ENCODE measurements at places on chromosomes 16 and 17.

DNA sequence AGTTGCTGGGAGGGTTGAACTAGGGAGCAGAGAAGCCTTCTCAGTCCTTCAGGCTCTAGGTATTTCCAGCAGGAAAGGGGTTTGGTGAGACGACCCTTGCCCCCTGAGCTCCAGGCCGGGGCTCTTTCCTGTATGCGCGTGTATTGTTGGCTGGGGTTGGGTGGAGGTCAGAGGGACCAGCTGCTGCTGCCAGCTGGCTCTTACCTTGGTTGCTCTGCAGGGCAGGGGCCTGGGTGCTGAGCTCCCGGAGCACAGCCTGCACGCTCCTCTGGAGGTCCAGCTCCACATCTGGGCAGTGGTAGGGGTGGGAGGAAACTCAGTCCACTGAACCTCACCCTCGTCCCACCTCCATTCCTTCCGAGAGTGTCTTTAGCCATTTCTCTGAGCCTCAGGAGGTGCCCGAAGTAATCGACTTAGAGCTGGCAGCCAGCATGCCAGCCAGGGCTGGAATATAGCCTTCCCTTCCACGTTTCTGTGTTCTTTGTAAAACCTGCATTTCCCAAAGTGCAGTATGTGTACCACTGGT lies 28.0 kb downstream of the PIK3R6 start:
- DNase-seq, result no peak

GRCh38 chr16:57611706-57612105 lies 16.7 kb upstream of the ADGRG1 start:
- no peak for DNase-seq

- DNase-seq, result no peak
Observed at GRCh38 chr17:51434434-51435170, 174.3 kb downstream of the UTP18 start.

- no peak for DNase-seq
Observed at GRCh38 chr17:49508061-49508865, 13.2 kb downstream of the NGFR start.

DNA sequence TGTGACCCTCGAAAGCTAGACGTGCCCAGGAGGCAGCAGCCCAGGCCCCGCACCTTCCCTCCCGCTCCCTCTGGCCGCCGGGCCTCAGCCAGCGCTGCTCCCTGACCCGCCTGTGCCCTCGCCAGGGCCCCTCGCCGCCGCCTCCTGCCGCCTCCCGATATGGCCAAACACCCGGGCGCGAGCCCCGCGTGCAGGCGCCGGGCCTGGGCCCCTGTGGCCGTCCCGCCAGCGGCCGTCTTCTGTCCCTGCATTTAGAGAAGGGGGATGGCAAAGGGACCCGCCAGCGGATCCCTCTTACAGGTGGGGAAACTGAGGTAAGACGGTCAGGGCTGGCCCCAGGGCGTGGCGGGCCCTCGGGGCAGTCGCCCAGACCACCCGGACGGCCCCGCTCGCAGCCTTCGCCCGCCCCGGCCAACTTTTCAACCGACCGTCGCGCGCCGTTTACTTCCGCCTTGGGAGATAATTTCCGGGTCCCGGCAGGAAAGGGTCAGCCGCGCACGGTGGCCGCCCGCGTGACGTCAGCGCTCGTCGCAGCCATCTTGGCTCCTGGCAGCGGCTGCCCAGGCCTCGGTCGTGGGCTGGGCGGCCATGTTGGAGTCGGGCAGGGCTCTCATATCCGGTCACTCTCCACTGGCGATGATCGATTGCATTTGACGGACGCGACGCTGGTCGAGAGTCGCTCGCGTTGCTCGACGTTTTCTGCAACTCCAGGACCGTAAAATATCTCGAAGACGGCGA lies 7.0 kb upstream of the GNG13 start:
- peak; percentile 96 for DNase-seq

DNA sequence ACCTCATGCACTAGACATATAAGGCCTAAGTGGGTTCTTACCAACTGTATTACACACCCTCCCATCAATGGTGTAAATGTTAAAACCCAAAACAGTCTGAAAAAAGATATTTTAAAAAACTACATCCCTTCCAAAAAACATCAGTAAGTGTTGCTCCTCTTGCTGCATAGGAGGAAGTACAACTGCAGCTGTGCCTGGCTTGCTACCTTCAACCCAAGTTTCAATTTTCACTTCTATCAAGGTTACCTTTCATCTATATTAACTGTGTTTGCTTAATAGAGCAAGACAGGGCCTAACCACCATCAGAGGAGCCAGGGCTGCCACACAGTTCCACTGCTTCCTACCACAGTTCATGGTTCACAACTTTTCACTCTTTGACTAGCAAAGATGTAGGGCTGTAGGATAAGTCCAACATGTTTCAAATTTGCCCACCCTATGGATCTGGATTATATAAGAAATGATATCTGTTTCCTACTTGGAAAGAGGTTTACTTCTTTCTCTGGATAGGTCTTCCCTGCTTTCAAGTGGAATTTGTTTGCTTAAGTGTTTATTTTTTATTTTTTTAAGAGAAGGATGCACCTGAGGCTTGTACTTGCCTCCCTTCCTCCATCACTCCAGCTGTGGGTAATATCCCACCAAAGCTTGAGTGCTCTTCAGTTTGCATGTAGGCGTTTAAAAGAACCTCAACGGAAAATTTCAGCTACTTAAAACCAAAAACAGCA lies 56.7 kb downstream of the GRB7 start:
- DNase-seq, result peak; percentile 86

DNA sequence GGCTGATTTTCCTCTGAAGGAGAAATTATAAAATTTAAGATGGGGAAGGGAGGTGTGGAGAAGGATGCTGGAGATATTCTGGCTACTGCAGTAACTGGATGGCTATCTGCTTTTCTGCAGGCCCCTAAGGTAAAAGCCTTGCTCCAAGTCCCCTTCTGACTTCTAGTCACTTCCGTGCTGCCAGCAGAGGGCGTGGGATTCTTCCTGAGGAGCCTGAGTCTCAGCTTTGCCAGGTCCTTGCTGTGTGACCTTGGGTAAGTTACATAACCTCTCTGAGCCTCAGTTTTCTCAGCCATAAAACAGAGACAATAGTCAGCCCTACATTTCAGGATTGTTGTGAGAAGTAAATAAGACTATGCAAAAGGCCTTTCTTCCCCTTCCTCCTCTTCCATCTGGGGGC lies 24.3 kb upstream of the TMEM220 start:
- peak; percentile 78 for DNase-seq

DNA sequence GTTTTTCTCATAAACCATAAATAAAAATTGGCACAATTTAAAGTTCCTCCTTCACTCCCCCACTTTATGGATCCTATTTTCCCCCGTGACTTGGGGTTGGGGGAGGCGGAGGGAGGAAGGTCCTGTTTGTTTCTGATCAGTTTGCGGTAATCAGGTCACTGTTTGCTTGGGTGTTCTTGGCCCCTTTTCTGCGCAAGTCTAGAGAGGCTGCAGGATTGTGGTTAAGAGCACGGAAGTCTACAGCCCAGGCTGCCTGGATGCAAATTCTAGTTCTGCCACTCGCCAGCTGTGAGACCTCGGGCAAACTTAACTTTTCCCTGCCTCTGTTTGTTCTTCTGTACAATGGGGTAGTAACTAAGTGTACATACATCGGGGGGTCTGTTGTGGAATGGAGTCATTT lies 12.1 kb downstream of the ATP2C2 start:
- peak; percentile 44 for DNase-seq

- no peak for DNase-seq
Observed at GRCh38 chr16:78866521-78866920, 734.0 kb downstream of the MAF start.

GRCh38 chr17:73571511-73572130 lies 72.6 kb downstream of the SDK2 start:
- DNase-seq, result no peak

DNA sequence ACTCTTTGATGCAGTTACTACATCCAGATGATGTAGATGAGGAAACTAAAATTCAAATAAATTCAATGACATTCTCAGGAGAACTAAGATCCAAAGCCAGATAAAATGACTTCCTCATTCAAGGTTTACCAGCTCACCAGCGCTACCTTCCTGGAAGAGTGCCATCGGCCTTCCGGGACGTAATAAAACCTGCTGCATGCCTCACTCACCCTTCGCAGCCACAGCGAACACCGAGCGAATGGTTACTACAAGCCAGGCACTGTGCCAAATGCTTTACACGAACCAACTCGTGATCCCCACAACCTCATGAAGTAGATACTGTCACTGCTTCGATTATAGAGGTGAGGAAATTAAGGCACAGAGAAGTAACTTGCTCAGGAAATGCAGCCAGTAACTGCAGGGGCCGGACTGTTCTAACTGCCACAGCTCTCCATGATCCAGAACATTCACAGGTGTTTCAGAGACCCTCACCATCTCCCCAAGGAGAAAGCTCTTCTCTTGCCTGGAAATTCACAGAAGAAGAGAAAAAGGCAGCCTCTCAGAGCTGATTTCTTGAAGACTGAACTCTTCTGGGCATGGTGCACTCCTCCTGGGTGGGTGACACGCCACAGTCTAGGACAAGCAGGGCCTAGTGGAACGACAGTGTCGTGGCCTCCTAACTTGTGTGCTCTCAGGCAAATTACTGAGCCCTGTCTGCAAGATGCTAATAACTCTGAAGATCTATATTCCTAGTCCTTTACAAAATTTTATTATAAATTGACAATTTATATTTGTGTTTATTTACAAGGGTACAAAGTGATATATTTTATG lies 46.8 kb downstream of the HIC1 start:
- no peak for DNase-seq

DNA sequence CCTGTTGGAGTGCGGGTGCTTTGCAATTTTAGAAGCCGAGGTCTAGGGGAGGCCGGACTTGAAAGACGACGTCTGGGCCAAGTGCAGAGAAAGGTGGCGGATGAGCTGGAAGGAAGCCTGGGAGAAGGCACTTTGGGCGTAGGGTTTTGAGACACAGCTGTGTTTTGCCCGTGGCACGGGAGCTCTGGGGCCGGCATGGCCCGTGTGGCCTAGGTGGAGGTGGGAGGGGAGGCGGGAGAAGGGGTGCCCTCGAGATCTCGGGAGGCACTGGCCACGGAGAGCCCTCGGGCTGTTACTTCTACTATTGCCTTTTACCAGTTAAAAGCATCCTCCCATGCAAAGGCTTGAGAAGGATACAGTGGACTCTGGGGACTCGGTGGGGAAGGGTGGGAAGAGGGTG lies 161.9 kb downstream of the FOXL1 start:
- DNase-seq, result no peak

DNA sequence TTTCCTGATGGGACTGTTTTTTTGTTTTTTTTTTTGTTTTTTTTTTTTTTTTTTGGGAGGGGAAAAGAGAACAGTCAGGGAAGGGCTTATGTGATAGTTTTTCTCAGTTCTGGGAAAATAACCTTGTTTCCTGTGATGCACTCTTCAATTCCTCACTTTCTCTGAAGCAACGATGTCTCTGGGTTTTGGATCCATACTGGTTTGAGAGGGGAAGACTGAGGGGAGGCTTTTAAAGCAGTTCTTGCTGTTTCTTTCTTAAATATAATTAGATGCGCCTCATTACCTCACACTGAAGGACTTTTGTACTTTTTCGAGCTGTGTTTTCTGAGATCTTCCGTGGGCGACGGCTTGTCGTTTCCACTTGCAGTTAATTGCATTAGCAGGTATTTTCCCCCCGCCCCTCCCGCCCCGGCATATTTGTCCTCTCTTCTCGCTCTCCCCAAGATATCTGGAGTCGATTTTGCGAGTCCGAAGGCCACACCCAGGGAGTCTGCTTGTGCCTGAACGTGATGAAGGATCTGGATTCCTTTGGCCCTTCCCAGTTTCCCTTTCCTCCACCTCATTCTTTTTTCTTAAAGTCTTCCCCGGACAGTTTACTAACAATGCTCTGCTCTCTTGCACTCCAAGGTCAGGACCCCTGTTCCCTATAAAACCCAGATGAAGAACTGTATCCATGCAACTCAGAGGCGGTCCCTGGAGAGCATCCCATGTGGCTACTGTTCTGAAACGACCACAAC lies 125.2 kb upstream of the ZFHX3 start:
- DNase-seq, result no peak

DNA sequence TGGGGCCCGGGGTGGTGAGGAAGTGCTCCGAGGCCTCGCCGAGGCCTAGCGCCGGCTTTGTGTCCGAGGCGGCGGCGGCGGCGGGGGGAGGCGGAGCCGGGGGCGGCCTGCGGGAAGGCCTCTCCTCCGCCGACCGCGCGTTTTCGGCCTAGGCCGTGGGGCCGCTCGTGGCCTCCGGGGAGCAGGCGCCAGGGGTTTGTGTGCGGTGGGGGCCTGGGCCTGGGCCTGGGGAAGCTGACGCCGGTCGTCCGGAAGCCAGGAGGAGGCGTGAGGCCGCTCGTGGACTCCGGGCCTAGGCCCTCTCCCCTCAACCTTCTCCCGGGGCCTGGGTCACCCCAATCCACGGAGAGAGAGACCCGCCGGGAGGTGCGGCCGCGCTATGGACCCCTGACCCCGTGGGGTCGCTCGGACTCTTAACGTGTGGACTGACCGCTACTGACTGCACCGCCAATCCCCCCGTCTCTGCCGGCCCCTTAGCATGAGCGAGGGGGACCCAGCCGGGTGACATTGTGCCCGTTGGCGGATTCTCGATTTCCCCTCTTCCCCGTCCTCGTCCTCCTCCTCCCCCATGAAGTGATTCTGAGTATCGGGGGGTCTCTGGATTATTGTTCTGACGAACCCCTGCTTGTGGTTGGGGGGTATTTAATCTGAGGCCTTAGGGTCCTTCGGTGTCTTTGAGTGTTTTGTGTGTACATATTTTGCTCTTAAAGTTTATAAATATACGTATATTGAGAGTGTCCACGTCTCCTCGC lies 660 bp downstream of the RBBP6 start:
- peak; percentile 83 for DNase-seq

DNA sequence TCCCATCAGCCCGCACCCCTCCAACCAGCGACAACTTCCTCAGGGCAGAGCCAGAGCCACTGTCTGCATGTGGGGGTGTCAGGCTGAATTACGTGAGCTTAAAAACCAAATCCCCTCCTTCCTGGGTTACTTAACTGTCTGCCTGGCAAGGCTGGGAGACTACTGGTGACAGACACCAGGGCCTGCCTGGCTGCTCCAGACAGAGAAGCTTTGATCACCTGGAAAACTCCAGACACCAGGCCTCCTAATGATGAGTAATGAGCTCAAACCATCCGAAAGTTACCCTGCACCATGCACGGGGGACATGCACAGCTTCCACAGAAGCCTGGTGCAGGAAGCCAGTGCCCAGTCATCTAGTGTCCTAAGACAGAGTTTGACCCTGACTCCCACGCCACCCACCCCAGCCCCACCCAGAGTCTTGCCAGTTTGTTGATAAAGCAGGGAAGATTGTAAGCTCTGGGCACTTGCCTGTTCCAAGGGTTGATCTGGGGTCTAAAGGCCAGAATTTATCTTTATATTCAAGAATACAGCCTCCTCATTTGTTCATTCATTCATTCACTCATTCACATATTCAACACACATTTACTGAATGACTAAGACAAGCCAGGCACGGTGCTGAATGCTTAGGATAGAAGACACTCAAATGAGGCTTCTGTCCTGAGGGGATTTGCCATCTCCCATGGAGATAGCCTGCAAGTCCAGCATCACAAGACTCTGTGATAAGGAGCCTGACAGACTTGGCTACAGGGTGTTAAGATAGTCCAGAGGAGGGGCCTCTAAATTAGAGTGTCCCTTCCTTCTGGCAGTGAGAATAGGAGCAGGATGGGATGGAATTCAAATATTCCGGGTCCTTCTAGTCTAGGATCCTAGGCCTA lies 7.2 kb upstream of the CCDC182 start:
- DNase-seq, result no peak

- no peak for DNase-seq
Observed at GRCh38 chr17:67509390-67510287, 132.6 kb downstream of the PITPNC1 start.

GRCh38 chr16:58393138-58393504 lies 850 bp downstream of the GINS3 start:
- DNase-seq, result peak; percentile 56

- no peak for DNase-seq
Observed at GRCh38 chr17:28188841-28189263, 130.1 kb upstream of the TMEM97 start.

- peak; percentile 57 for DNase-seq
Observed at GRCh38 chr17:29138971-29139691, 41.1 kb downstream of the MYO18A start.

GRCh38 chr17:14901376-14901775 lies 363.8 kb downstream of the PMP22 start:
- no peak for DNase-seq
